Lower lobe of right lung (tissue), 2 donors: ENCODE measurements at places on chromosomes 7 and 10. TPM values are rescaled to one million over a fixed set of nuclear protein-coding genes. Genes with fewer than 3 reads are reported as not detected.

DNA sequence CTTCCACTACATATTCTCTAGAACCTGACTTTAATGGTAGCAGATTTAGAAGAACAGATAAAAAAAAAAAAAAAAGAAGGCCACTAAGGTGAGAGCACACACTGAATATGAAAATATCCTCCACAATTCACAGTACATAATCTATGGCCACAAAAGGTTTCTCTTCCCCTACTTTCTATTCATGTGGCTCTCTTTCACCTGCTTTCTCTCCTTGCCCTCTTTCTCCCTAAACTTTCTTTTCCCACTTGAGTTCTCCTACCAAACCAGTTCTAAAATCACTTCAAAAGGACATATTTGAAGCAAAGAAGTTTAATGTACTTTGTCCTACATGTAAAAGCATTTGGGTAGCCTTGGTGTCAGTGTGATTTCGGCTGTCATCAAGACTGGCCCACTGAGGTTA lies 18.5 kb upstream of the DLX6 start:
- H3K27ac ChIP-seq: no peak overlapping the region
- no peaks in the 10 kb centered on the region for H3K36me3 ChIP-seq
- DNase-seq: no peak
- no peaks in the 10 kb centered on the region for H3K4me1 ChIP-seq
- H3K4me3 ChIP-seq: no peak overlapping the region

- H3K27ac ChIP-seq: no peak overlapping the region
- H3K27me3 ChIP-seq: no peaks in the 10 kb centered on the region
- no peaks in the 10 kb centered on the region for H3K36me3 ChIP-seq
- DNase-seq: no peak
Observed at GRCh38 chr7:82897500-82897899, 265.2 kb downstream of the PCLO start.

DNA sequence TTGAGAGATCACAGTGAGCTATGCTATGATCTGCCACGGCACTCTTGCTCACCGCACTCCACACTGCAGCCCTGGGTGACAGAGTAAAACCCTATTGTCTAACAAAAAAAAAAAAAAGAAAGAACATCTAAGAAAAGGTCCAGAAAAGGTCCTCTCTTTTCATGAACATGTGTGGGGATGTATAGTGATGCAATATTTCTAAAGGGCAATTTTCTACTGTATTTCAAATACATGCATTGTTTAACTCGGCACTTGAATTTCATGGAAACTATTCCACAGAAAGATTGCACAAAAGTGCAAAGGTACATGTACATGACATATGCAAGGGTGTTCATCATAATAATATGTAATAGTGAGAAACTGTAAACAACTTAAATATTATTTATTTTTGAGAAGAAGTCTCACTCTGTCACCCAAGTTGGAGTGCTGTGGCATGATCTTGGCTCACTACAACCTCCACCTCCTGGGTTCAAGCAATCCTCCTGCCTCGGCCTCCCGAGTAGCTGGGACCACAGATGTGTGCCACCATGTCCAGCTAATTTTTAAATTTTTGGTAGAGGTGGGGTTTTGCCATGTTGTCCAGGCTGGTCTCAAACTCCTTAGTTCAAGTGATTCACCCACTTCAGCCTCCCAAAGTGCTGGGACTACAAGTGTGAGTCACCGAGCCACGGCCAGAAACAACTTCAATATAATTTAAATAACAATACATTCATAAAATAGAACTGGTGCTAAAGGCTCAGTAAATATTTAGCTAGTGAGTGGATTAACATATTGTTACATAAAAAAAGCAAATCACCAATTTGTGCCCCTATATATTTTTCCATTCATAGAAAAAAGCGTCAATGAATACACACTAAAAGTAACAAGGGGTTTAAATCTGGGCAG lies 1.3 kb upstream of the PPRC1 start:
- no peaks in the 10 kb centered on the region for H3K27me3 ChIP-seq
- H3K4me3 ChIP-seq: no peak overlapping the region
- H3K4me1 ChIP-seq: peaks cover 27% of the 10 kb centered on the region
- H3K27ac ChIP-seq: no peak overlapping the region
- no peak for DNase-seq
- no peaks in the 10 kb centered on the region for H3K36me3 ChIP-seq

DNA sequence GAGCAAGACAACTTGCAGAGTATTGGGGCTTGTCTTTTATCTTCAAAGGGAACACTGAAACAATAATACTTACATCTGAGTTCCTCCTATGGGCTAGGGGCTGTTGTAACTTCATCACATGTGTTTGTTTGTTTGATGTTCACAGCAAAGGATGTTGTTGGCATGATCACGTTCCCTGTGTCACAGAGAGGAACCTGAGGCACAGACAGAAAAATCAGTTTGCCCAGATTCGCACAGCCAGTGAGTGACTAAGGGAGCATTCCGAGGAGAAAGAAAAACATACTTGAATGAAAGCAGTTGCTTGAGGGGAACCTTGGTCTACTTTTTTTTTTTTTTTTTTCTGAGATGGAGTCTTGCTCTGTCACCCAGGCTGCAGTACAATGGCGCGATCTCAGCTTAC lies 87.2 kb upstream of the PFKP start:
- DNase-seq: no peak
- H3K36me3 ChIP-seq: no peaks in the 10 kb centered on the region
- no peak overlapping the region for H3K27ac ChIP-seq
- H3K4me1 ChIP-seq: peaks cover 6% of the 10 kb centered on the region
- no peak overlapping the region for H3K4me3 ChIP-seq

- peak overlapping the region; percentile 43 for H3K4me3 ChIP-seq
- no peaks in the 10 kb centered on the region for H3K4me1 ChIP-seq
- peaks cover 14% of the 10 kb centered on the region for H3K27me3 ChIP-seq
Observed at GRCh38 chr10:121608469-121609190, 10.4 kb upstream of the FGFR2 start.

- H3K4me1 ChIP-seq: peaks cover 7% of the 10 kb centered on the region
- H3K27me3 ChIP-seq: no peaks in the 10 kb centered on the region
- H3K36me3 ChIP-seq: no peaks in the 10 kb centered on the region
- no peak for DNase-seq
Observed at GRCh38 chr7:94367949-94368348, 26.7 kb upstream of the COL1A2 start.

DNA sequence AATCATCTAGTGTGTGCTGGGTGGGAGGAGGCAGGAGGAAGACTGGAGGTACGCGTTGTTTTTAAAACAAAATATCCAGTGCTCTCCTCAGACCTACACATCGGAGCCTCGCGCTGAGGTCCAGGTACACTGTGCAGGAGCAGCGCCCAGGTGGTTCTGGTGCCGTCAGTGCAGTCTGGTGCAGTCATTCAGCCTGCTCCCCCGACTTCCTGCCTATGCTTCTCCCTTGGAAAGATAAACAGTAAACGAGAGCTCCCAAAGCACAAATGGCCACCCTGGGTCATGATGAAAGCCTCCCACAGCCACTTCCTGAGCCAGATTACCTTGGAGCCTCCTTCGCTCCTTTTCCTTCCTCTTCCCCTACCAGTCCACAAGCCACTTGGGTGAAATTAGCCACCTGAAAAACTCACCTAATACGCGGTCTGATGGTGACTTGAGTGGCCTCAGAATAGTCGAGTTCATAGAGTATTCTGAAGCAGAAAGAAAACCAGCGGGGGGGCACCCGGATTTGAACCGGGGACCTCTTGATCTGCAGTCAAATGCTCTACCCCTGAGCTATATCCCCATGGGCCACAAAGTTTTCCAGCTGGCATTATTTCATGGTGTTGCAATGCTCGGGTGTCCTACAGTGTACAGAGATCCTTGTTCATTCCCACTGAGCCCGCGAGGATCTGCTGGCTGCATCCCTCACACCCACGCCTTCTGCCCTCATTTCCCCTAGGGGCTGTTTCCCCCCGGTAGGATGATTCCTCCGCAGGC lies 82.5 kb downstream of the ZNF467 start:
- peaks cover 10% of the 10 kb centered on the region for H3K4me1 ChIP-seq
- H3K27ac ChIP-seq: no peak overlapping the region
- no peak overlapping the region for H3K4me3 ChIP-seq

- H3K4me3 ChIP-seq: no peak overlapping the region
- no peak overlapping the region for H3K27ac ChIP-seq
- H3K36me3 ChIP-seq: no peaks in the 10 kb centered on the region
Observed at GRCh38 chr7:41582116-41582515, 120.8 kb downstream of the INHBA start.

GRCh38 chr10:133378251-133379096 lies 588 bp upstream of the PAOX start:
- H3K4me1 ChIP-seq: peaks cover 28% of the 10 kb centered on the region
- H3K27ac ChIP-seq: peak overlapping the region; percentile 85
- H3K27me3 ChIP-seq: no peaks in the 10 kb centered on the region

- H3K4me3 ChIP-seq: no peak overlapping the region
- H3K4me1 ChIP-seq: no peaks in the 10 kb centered on the region
- H3K36me3 ChIP-seq: no peaks in the 10 kb centered on the region
- no peaks in the 10 kb centered on the region for H3K27me3 ChIP-seq
- no peak for DNase-seq
- H3K27ac ChIP-seq: no peak overlapping the region
Observed at GRCh38 chr7:78101076-78101475, 302.5 kb downstream of the PHTF2 start.

- H3K27ac ChIP-seq: peak overlapping the region; percentile 69
- no peak for DNase-seq
- H3K4me1 ChIP-seq: peaks cover 25% of the 10 kb centered on the region
- no peaks in the 10 kb centered on the region for H3K36me3 ChIP-seq
- H3K27me3 ChIP-seq: no peaks in the 10 kb centered on the region
Observed at GRCh38 chr7:150586785-150587152, 19.6 kb downstream of the GIMAP4 start.

- peaks cover 6% of the 10 kb centered on the region for H3K27me3 ChIP-seq
- no peaks in the 10 kb centered on the region for H3K4me1 ChIP-seq
- no peaks in the 10 kb centered on the region for H3K36me3 ChIP-seq
- no peak overlapping the region for H3K4me3 ChIP-seq
- no peak overlapping the region for H3K27ac ChIP-seq
Observed at GRCh38 chr7:131927770-131928423, 371.5 kb upstream of the PODXL start.

GRCh38 chr10:115861864-115862263 lies 411.1 kb downstream of the GFRA1 start:
- H3K4me1 ChIP-seq: no peaks in the 10 kb centered on the region
- no peaks in the 10 kb centered on the region for H3K36me3 ChIP-seq
- H3K4me3 ChIP-seq: no peak overlapping the region
- H3K27me3 ChIP-seq: no peaks in the 10 kb centered on the region
- no peak overlapping the region for H3K27ac ChIP-seq

DNA sequence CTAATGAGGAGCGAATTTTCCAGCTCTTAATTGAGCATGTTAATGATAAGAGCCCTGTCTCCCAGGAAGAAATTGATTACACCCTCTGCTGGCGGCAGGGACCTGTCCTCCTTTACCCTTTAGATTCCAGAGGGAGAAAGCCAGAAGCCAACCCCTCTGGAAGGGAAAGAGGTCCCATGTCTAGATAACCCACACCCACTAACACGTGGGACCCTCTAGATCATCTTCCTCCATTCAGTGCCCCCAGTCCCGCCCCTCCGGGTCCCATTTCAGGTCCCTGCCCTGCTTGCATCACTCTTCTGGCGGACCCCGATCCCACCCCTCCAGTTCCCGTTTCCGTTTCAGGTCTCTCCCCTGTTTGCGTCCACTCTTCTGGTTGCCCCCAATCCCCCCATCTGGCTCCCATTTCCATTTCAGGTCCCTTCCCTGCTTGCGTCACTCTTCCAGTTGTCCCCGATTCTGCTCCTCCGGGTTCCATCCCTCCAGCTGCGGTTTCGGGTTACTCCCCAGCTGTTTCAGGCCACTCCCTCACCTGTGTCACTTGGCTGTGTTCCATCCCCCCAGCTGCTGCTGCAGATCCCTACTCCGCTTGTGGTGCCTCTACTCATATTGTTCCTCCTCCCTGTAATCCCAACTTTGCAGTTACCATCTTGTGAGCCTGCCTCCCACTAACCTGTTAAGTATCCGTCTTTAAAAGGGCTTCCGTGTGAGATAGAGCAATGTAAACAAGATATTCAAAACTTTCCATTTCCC lies 202.4 kb downstream of the SH2D4B start:
- no peaks in the 10 kb centered on the region for H3K4me1 ChIP-seq
- H3K36me3 ChIP-seq: no peaks in the 10 kb centered on the region
- no peaks in the 10 kb centered on the region for H3K27me3 ChIP-seq
- no peak overlapping the region for H3K4me3 ChIP-seq

DNA sequence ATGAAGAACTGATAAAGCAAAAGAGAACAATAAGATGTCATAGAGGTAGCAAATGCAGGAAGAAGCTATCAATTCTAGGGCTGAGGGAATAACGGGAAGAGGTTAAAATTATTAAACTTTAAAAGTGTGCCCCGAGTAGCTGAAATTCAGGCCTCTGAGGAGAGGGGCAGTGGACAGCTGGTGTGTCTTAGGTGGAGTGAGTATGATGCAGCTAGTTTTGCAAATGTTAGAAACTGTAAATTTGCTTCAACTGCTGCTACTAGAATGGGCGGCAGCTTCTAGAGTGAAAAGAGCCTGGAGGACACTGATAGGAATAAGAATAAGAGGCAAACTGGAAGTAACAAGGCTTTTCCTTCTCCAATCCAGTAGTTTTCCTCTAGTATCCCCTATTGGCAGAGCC lies 87.3 kb downstream of the SDHAF3 start:
- no peaks in the 10 kb centered on the region for H3K27me3 ChIP-seq
- H3K27ac ChIP-seq: no peak overlapping the region
- no peaks in the 10 kb centered on the region for H3K4me1 ChIP-seq
- H3K4me3 ChIP-seq: no peak overlapping the region
- DNase-seq: no peak

GRCh38 chr10:78852466-78853240 lies 216.1 kb upstream of the ZMIZ1 start:
- peak overlapping the region; percentile 5 for H3K27ac ChIP-seq
- DNase-seq: no peak
- no peaks in the 10 kb centered on the region for H3K27me3 ChIP-seq
- no peak overlapping the region for H3K4me3 ChIP-seq
- no peaks in the 10 kb centered on the region for H3K36me3 ChIP-seq

DNA sequence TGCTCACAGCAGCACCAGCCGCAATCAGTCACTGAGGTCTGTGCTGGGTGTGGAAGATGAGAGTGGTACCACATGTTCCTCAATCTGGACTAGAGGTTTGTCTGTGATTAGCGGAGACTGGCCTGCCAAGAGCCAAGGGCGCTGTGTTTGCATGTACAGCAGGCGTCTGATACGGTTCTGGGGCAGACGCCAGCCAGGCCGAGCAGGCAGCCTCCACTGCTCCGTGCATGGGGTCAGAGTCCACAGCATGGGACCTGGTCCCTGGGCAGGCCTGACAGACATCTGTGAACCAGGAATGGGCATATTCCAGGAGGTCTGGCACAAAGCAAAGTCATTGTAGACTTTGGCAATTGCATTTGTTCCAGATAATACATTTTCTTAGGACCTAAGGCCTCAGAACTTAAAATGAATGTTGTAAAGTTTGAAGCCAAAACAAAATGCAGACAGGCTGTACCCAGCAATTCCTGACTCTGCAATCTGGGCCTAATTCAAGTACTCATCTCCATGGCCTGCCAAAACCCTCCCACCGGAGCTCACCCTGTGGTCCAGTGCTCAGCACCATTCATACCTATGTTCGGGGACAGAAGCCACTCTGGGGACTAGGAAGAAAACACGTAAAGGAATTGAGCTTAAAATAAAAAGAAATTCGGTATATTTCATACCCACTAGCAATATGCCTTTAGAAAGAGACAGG lies 50.0 kb upstream of the FAM20C start:
- no peaks in the 10 kb centered on the region for H3K27me3 ChIP-seq
- peak overlapping the region; percentile 36 for H3K27ac ChIP-seq
- DNase-seq: no peak
- peaks cover 13% of the 10 kb centered on the region for H3K4me1 ChIP-seq
- H3K36me3 ChIP-seq: no peaks in the 10 kb centered on the region

The IFIT1 gene
- total RNA-seq: 71.8 TPM

The CCDC172 gene
- not detected for total RNA-seq

The CPA2 gene
- total RNA-seq: not detected

The SYCE1 gene
- 0.74 TPM for total RNA-seq

The GAD2 gene
- not detected for total RNA-seq

The ZNF365 gene
- 1.2 TPM for total RNA-seq

The NKX1-2 gene
- not detected for total RNA-seq

The NUP205 gene
- total RNA-seq: 40.2 TPM

The PRPF18 gene
- total RNA-seq: 22.5 TPM

The ACSL5 gene
- total RNA-seq: 81.1 TPM

The KCP gene
- 1.3 TPM for total RNA-seq

The TMEM72 gene
- total RNA-seq: not detected
